NAMALWA (cell line): ENCODE measurements at places on chromosomes 12 and 14.

DNA sequence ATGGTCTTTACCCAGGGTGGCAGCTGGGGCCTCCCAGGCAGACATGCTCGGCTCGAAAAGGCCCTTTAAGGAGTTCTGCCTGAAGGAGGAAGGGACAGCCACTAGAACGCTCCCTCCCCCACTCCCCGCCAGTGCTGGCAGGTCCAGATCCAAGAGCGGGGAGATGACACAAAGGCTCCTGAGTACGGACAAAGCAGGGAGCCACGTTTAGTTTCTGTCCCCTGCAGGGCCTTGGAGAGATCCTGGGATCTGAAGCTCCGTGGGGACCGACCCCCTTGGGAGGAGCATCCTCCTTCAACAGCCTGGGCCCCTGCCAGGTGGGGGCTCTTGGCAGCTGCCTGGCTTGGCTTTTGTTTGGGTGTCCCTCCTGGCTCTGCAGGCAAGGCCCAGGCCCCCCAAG, 89.7 kb downstream of the ESRRB start:
- DNase-seq: no peak

- DNase-seq: no peak
Observed at GRCh38 chr12:101863981-101864380, 13.4 kb upstream of the DRAM1 start.

GRCh38 chr14:105088812-105089745, 23.8 kb upstream of the GPR132 start:
- no peak for DNase-seq

DNA sequence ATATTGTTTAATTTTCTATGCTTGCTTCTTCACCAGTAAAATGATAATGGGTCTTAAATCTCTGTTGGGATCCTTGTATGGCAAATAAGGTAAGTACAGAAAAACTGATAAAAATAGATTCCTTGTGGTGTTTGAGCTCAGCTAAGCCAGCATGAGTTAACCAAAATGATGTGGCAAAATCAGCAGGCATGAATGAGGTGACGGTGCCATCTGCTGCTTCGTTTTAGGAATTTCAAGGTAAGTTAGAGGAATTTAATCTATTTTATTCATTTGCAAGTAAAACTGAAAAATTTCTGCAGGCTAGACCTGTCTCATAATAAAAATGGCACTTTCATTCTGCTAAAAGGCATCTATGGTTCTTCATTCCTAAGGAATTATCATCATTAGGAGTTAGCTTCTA, 10.0 kb upstream of the CLEC7A start:
- peak; percentile 77 for DNase-seq

DNA sequence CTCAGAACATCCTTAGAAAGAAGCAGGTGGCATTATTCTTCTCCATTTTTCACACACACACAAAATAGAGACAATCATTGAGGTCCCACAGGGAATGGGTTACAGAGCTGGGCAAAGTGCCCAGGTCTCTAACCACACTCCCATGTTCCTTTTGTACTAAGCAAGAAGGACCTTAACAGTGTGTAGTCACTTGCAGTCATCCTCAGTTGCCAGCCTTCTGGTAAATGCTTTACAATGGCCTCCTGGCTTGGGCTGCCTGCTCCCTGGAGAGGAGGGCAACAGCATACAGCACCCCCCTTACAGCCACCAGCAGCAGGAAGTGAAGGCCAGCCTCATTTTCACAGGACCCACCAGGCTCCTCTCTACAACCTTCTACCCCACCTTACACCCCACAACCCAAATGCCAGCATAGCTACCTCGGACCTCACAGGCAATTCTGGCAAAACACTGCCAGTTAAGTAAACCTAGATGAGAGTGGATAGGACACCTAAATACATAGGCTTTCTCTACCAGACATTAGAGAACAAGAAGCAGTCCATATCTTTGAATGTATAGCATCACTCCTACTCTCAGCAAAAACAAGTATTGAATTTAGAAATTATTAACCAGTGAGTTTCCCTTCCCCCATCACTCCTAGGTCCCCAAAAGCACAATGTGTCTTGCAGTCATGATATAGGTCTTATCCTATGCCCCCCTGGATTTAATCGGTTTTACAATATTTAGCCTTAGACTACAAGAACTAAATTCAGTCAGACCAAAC, 88.1 kb downstream of the PPP2R5E start:
- no peak for DNase-seq

DNA sequence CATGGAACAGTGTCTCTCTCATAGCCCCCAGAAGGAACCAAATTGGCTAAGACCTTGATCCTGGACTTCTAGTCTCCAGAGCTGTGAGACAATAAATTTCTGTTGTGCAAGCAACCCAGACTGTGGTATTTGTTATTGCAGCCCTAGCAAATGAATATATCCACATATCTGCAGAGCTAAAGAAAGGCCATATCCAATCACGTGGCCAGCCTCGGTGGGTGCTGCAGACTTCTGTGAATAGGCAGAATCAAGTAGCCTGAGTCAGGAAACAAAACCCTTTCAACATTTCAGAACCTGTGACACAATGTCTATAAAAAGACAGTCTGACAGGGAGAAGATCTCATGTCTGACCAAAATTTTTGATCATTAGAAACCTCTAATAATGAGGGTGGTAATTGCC, 71.0 kb upstream of the CPM start:
- DNase-seq: no peak

DNA sequence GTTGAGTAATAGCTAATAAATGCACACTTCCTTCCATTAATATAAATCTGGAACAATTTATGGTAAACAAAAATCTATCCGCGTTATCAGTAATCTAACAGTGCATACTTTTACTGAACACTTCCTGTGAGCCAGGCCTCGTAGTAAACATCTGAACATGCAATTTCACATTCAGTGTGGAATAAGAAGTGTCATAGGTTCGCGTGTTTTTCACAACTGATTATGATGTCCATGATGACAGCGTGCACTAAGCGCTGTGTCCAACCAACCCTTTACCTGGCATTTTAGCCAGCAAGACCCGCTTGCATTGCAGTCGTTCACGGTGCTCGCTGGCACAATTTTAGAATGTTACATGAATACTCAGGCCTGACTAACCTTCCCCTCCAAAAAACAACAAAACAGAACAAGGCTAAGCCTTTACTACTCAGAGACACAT, 2.1 kb downstream of the PNMA1 start:
- no peak for DNase-seq

DNA sequence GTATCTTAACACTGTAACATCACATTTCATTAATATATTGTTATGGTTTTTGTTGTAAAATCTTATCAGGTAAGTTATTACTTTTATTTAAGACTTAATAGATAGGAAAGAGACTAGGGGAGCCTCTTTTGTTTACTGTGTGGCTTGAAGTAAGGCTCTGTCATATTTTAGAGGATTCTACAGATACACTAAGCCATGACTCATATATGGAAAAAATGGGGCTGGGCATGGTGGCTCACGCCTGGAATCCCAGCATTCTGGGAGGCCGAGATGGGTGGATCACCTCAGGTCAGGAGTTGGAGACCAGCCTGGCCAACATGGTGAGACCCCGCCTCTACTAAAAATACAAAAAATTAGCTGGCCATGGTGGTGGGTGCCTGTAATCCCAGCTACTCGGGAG, 23.6 kb upstream of the NPFF start:
- DNase-seq: no peak

GRCh38 chr12:123928274-123928865, 44.3 kb downstream of the CCDC92 start:
- no peak for DNase-seq

GRCh38 chr14:99659333-99659741, 14.4 kb downstream of the HHIPL1 start:
- DNase-seq: no peak

- no peak for DNase-seq
Observed at GRCh38 chr12:66270613-66271012, 31.7 kb upstream of the HELB start.
